EH (cell line): ENCODE measurements at places on chromosomes 11 and 22.

- peak; percentile 79 for DNase-seq
These were observed at the start of the genes RIBC2 and SMC1B for GRCh38 chr22:45413368-45414211. RIBC2 (plus strand) TSS chr22:45413693; CDS start chr22:45413887, 194 bp downstream. SMC1B (minus strand) TSS chr22:45413599; CDS start chr22:45413567, 32 bp downstream.

DNA sequence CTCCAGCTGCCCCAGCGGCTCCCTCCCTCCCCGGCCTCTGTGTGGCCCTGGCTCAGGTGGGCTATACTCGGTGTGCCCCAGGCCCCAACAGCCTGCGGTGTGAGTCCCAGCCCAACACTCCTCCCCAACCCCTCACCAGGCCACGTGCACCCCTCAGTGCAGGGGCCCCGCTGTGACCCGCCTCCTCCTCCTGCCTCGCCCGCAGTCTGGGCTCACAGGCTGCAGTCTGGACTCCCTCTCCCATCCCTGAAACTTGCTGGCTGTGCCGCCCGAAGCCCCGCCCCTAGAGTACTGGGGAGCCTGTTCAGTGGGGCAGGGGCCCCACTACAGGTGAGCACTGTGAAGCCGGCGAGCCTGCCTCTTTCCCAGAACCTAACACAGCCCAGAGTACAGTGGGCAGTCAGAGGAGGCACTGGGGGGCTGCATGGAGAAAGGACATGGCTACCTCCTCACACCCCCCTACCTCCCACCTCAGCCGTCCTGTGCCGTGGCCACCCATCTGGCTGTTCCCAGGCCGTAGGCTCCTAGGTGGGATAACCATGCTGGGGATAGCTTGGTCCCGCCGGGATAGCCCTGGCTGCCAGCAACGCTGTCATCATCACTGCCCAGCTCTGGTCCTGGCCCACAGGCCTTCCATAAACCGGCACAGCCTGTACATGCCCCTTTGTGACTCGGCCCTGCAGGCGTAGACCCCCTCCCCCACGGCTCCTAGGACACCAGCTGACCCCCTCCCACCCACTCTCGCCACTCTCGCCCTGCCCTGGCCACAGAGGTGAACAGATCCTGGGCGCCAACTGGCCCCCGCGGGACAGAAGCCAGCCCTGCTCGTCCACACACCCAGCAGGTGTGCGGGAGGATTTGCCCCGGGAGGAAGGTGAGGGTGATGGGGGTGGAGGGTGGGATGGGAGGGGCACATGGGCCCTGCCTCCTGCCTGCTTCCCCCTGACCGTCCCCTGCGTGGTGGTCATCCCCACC, 29.7 kb downstream of the CELSR1 start:
- no peak for DNase-seq

- DNase-seq: peak; percentile 60
These were observed 3.3 kb upstream of the HEPN1 start for GRCh38 chr11:124915541-124916369.

- no peak for DNase-seq
These were observed 111.0 kb downstream of the CHST1 start for GRCh38 chr11:45554230-45554967.

GRCh38 chr11:117921456-117921855, 7.7 kb downstream of the TMPRSS13 start:
- no peak for DNase-seq

DNA sequence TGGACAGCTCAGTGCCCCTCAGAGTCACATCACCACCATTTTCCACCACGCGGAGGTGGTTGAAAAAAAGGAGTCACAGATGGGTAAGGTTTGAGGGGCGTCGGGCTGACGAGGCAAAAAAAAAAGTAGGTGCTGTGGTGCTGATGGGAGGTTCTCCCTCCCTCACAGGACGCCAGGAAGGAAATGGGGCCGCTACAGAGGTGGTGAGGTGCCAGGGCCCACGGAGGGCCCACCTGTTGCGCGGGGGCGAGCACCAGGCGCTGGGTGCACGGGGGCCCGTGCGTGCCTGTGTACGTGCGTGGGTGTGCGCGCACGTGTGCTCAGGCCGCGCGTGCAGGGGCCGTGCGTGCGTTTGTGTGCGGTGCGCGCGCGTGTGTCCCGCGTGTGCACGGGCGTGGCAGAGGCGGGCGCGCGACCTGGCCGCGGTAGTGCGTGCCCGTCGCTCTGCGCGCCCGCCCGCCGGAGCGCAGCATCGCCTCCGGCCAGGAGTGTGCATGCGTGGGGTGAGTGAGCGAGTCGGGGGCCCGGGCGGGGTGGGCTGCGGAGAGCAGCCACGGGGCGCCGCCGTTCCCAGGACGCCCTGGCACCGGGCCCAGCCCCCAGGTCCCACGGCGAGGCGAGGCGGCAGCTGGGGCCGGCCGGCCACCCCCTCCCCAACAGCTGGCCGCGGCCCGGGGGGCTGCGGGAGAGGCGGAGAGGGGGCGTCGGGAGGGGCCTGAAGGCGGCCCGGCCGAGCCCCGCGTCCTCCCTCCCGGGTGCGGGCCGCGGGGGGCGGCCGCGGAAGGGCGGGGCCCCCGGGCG, 2.8 kb downstream of the PDGFB start:
- DNase-seq: no peak

GRCh38 chr11:68436985-68437926, 23.3 kb upstream of the PPP6R3 start:
- DNase-seq: peak; percentile 84

DNA sequence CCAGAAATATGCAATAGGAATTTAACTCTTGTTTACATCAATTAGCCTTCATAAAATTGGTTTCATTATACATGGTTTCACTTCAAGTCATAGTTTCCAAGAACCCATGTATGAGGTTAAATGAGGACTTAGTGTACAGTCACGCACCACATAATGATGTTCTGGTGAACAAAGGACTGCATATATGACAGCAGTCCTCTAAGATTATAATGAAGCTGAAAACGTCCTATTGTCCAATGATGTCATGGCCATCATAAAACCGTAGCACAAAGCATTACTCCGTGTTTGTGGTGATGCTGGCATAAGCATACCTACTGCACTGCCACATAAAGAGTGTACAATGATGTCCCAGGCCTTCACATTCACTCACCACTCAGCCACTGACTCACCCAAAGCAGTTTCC, 31.1 kb downstream of the SMCO4 start:
- DNase-seq: no peak

DNA sequence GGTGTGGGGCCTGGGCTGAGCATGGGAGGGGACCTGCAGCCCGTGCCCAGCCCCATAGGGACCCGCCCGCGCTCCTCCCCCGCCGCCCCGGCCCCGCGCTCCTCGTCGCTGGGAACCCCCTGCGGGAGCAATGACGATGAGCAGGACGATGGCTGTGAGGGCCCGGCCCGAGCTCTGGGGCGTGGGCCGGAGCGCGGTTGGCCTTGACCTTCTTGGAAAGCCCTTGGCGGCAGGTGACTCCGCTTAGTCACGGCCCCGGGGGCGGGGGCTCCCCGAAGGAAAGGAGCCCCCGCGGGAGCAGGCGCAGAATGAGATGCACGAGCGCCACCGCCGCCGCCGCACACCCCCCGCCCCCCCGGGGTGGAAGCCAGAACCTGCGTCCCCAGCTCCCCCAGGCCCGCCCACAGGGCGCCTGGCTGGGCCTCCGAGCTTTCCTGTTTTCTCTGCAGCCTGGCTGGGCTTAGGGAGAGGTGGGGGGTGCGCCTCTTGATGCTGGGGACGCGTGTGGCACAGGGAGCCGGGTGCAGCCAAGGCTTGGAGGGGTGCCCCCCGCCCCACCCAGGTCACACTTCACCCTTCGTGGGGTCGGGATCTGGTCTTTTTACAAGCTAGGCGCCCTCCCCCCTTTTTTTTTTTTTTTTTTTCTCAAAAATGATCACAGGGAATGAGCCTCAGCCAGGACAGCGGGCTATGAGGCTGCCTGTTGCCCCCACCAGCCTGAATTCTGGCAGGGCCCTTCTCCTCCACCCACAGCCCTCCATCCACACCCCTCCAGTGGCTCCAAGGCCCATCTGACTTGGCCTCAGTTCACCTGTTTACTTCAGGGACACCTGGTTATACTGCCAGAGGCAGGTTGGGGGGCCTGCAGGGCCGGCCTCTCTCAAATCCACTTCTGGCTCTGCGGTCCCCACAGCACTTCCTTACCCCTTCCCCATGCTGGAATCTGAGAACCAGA, 17.9 kb downstream of the CRELD2 start:
- peak; percentile 83 for DNase-seq

DNA sequence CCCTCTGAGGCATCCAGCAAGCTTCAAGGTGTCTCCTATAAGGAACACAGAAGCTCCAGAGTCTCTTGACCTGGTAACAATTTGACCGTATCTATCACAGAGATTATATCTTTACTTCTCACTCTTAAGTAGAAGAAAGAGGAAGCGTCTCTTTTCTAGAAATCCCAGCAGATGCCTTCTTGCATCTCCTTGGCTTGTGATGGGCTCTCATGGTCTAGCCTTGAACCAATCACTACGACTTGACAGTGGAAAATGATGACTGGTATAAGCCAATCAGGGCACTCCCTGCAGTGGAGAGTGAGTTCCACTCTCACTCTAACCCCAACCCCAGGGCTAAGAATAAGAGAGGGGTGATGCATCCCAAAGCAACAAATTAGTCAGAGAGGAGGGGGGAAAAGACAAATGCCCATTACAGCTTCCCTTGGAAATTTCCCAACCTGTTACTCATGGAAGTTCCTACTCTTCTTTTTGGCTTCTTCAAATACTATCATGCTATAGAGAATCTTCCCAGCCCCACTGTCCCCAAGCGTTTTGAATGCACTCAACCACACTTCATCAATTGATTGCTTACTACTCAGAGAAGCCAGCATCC, 293.5 kb downstream of the MN1 start:
- DNase-seq: peak; percentile 58

DNA sequence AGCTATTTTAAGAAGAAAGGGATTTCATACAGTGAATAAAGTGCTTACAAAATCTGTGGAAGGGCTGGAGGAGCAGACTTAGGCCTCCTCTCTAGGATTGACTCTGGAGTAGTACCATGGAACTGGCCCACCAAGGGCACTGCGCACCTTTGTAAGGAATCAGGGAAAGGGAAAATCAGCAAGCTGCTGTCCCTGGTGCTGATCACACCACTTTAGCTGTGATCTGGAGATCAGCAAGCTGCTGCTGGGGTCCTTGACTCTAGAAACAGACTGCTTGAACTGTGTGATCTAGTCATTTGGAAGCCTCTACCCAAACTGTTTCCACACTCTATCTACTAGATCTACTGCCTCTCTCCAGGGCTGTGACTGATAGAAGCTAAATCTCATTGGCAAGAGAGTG, 18.4 kb upstream of the TECTA start:
- DNase-seq: peak; percentile 29

DNA sequence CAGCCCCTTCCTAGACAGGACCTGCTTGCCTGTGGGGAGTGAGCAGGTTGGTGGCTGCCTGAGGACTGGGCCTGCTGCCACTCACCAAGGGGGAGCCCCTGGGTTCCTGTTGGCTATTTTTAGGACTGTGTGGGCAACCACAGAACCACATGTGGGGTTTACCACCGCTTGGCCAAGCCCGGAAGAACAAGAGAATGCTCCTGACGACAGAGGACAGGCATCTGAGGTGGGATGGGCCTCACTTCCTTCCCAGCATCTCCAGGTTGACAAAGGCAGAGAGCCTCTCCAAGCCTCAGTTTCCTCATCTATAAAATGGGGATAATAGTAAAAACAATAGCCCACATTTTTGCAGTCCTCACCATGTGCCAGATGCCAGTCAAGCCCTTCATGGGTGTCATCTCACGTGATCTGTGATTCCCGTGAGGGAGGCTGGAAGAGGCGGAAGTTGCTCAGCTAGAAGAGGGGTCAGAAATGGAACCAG, 43.6 kb downstream of the LRRC32 start:
- peak; percentile 76 for DNase-seq

DNA sequence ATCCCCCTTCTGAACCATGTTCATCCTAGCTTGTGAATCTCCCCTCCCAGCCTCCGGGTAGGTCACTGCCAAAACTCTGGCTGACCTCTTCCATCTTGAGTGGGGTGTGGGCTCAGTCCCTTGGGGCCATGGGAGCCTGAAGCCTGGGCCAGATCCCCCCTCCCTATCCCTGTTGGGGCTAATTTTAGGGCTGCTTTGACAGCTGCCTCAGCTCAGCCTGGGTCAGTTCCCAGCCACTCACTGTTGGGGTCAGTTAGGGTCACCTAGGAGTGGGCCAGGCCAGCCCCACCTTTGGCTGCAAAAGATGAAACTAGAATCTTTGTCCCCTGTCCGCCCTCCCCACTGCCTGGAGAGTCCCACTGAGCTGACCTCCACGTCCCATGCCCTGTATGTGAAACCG, 29.8 kb upstream of the P2RY2 start:
- DNase-seq: no peak

DNA sequence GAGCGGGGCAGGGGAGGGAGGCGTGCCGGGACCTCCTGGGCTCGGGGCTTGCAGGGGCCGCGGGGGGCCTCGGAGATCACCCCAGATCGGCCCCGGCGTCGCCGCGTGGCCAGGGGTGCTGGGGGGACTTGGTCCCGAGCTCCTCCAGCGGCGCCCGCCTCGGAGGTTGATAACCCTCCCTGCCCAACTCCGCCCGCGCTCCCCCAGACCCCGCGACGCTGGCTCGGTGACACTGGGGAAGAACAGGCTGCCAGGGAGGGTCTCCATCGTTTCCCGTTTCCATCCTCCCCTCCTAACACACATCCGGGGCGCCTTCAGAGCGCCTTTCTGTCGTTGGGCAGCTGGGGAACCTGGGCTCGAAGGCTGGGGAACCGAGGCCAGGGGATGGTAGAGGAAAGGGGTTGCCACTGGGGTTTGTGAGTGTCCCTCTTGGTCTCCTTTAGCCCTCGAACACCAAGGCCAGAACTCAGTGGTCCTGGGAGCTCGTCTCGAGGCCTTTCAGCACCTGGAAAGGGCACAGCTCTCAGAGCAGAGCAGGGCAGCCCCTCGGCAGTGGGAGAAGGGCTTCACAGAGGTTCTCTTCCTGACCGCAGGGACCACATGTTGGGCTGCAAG, 431 bp downstream of the SLC37A2 start:
- peak; percentile 13 for DNase-seq

- DNase-seq: peak; percentile 82
These were observed 35.3 kb upstream of the FZD4 start for GRCh38 chr11:86990515-86990914.

- peak; percentile 89 for DNase-seq
These were observed 72.9 kb upstream of the ANO1 start for GRCh38 chr11:70005107-70005818.
